Left ventricle myocardium inferior (tissue), 1 donor: ENCODE measurements at places on chromosomes 11 and 22.

DNA sequence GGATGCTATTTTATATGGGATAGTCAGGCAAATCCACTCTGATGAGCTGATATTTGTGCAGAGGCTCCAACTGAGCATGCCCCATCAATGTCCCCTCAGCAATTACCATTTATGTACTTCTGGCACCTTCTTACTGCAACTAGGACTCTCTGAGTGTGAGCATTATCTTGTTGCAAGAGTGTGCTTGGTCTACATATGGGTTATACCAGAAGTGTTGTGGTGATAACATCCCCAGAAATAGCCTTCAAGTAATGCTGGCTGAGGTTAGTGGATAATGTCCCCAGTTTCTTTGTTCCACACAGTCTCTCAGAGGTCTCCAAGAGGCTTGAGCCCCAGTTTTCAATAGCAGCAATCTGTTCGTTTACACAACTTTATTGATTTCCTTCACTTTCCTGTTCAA lies 408.6 kb downstream of the JRKL start:
- DNase-seq, result no peak

DNA sequence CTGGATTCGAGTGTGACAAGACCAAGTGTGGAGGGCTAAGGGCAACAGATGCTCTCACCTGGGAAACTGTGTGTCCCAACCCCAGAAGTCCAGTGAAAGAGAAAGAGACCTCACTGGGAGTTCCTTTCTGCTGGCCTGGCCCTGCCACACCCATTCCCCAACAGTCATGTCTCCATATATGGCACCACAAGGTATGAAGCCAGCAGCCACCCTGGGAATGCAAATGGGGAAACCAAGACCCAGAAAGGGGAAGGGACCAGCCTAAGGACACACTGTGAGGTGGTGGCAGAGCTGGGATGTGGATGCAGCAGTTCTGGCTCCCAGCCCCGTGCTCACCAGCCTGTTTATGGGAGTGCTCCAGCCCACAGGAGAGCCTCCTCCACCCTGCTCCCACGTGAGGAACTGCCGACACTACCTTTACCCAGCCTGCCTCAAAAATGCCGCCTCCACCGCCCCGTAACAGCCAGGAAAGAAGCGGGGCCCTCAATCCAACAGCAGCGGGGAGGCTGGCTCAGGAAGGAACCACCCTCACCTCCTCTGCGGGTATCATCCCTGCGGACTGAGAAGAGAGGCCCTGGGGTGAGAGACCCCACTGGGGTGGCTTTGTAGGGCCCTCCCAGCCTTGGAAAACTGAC lies 12.6 kb downstream of the LMO1 start:
- no peak for DNase-seq

- peak; percentile 45 for DNase-seq
Observed at GRCh38 chr11:64036087-64037026, 626 bp downstream of the FLRT1 start.

DNA sequence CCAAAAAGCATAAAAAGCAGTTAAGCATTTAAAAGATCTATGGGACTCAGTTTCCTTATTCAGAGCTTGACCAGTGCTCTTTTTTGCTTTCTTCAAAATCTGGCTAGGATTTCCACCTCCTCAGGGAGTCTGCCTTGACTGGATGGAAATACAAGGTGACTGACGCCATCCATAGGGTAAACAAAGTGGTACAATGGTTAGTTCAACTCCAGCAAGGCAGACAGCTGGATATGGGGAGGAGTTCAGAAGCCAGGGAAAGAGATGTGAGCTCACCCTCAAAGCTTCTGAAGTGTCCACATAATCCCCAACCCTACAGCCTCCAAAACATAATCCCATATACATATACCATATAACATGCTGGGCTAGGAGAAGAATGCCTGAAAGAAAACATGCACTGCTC lies 52.0 kb downstream of the KIRREL3 start:
- DNase-seq, result no peak

DNA sequence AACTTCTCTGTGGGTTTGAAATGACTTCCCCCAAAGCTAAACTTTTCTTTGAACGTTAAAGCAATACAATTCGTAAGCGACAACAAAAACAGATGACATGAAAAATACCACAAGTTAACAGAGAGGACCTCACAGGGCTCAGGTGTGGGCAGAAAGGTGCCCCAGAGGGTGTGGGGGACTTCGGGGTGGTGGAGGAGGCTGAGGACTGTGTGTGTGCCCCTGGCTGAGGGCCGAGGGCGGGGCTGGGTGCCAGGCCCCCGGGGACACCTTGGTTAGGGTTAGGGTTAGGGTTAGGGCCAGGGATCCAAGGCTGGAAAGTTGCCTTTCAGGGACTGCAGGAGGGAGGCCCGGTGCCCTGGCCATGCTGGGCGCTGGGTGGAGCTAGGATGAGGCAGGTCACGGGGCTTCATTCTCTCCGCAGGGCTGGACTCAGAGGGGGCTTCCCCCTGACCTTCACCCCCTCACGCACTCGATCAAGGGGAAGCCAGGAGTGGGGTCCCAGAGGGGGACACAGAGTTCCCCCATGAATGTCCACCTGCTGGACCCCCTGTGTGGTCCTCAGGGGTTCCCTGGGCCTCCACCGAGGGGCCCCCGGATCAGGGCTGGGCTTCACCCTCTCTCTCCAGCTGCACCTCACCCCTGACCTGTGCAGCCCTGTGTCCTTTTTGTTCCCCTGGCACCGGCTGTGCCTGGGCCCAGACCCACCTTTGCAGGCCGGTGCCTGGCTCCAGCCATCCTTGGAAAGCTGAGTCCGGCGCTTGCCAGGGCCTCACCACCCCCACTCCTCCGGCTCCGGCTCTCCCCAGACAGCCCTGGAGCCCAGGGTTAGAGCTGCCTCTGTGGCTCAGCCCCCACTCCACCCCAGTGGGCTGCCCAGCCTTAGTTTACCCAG lies 7.0 kb downstream of the TNNI2 start:
- DNase-seq, result no peak

DNA sequence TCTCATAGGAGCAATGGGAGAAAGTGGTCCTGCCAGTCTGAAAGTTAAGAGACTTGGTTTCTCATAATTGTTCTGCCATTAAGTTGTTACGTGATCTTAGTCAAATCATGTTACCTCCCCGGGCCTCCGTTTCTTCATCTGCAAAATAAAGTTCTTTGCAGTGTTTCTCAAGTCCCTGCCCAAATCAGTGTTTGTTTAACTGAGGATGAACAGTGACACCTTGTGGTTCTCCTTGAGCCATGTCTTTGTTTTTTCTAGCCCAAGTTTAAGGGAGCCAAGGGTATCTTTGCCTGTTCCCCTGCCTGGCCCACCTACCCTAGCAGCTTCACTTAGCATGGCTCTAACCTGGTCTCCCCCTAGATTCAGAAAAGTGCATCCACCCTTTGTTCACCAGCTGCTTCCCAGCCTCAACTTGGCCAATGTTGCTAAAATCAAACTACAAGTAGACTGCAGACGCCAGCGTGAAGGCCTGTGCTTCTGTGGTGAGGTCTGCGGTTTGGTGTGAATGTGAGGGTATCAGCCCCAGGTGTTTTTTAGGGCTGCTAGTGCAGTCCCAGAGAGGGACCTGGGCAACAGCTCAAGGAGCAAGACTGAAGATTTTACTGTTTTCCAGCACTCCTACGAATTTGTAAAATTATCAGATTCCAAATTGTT lies 35.5 kb downstream of the FZD4 start:
- DNase-seq, result no peak

DNA sequence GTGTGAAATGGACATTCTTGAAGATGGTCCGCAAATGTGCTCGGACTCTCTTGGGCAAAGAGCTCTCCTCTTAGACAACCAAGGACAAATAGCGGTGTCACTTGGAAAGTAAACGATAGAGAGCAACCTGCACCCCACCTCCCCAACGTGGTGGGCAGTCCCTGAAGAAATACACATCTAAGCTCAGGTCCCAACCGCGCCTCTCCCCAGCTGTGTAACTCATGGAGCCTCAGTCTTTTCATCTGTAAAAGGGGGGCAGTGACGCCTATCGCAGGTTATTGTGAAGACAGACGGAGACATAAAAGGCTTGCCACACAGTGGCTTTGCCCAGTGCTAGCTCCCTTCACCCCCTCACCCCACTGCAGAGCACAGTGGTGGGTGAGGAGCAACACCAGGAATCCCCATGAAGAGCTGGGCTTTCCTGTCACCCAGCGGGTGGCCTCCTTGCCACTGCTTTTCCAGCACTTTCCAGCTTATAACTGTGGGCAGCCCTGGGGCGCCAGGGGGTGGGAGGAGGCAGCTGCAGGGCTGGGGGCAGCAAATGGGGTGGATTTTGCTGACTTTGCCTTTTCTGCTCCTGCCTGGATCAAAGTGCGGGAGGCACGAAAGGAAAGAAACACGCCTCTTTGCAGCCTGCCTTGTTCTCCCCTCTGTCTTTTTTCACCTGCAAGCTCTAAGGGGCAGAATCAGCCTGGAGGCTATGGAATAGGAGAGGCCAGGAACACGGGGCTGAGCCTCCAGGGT lies 73.7 kb upstream of the TSPAN18 start:
- no peak for DNase-seq

GRCh38 chr11:33663121-33663520 lies 37.5 kb downstream of the C11orf91 start:
- no peak for DNase-seq
